ENCODE measurements at places on chromosomes 13 and 19.

GRCh38 chr19:13078381-13078780, 24.3 kb downstream of the LYL1 start:
- DNase-seq, result no peak

DNA sequence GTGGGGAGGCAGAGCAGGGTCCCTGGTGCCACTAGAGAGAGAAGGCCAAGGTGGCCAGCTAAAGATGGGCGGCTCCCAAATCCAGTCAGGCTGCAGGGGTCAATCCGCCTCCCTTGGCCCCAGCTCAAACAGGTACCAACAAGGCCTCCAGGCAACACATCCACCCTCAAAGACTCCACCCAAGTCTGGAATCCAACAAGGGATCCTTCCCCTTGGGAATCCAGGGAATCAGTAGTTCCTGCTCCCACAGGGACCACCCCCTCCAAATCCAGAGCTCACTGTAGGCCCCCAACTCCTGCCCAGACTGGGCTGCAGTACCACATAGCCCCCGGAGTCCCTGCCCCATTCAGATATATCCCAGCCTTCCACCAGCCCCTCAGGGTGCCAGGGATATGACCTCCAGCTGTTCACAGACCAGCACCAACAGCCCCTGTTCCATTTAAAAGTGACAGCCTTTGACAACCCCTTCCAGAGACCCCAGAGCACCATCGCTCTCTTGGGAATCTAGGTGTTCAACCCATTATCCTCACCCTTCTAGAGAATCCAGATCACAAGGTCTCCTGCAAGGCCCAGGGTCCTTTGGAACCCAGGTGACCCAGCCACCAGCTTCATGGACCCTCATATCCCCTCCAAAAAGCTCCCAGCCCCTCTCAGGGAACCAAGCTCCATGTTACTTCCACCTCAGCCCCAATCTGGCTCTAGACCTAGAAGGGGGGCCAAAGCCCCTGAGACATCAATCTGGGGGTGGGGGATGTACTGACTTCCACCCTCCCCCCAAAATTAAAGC, 3.2 kb downstream of the ERF start:
- no peak for DNase-seq

DNA sequence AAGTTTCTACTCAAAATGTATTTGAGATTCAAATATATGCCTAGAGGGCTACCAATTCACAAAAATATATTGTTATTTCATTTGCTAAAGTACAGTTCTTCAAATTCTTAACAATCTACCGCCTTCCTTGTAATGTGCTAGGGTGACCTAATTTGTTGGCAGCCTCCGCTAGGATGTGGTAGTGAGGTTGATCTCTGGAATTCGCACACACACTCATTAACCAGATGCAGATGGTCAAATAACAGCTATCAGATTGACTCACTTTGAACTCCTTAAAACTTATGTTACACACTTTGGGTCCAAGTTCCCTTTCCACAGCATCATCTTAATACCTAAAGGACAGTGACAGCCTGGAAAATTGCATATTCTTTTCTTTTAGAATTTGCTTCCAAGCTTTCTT, 367.3 kb downstream of the DCT start:
- no peak for DNase-seq

GRCh38 chr13:77176350-77176749, 149.4 kb upstream of the FBXL3 start:
- no peak for DNase-seq

- DNase-seq, result no peak
Measured at GRCh38 chr19:34313188-34313587, 51.8 kb upstream of the GPI start.

- DNase-seq, result no peak
Measured at GRCh38 chr13:30730526-30730925, 4.8 kb upstream of the ALOX5AP start.

GRCh38 chr13:76461999-76462398, 424.2 kb downstream of the KCTD12 start:
- no peak for DNase-seq

DNA sequence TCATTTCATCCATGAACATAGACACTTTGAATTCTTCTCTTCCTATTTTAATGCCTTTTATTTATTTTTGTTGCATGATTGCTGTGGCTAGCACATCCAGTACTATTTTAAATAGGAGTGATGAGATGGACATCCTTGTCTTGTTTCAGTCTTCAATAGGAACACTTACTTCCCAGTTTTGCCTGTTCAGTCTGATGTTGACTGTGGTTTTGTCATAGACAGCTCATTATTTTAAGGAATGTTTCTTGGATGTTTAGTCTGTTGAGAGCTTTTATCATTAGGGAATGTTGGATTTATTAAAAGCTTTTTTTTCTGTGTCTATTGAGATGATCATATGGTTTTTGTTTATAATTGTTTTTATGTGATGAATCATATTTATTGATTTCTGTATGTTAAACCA, 586.6 kb downstream of the SLITRK1 start:
- no peak for DNase-seq

GRCh38 chr19:31041461-31041860, 307.8 kb downstream of the TSHZ3 start:
- DNase-seq, result no peak

- no peak for DNase-seq
Measured at GRCh38 chr13:96781141-96781540, 213.1 kb downstream of the OXGR1 start.

- no peak for DNase-seq
Measured at GRCh38 chr13:74158028-74158427, 23.8 kb upstream of the KLF12 start.

- no peak for DNase-seq
Measured at GRCh38 chr19:49431330-49431749, 6.2 kb downstream of the GFY start.

All from stimulated activated CD8-positive, alpha-beta memory T cell treated with anti-CD3 and anti-CD28 coated beads, Interleukin-15, amount 100 ng/mL, for 1 hour (primary cell).